ENCODE measurements at places on chromosomes 2 and 18.

DNA sequence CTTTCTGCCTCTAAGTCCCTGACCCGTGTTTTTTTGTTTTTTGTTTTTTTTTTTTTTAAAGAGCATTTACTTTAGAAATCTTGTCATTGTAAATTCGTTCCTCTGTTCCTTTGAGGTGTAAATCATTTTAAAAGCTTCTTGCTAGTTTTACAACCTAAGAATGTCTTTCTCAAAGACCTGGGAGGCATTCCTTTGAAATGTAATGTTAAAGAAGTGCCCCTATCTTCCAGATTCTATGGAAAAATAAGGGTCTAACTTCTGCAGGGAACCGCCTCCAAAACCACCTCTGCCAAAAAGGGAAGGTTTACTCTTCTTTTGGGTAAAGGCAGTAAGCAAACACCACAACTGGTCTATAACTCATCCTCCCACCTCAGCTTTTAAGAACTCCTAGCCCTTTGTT lies 259.6 kb upstream of the ZNF804A start:
- DNase-seq = no peak

DNA sequence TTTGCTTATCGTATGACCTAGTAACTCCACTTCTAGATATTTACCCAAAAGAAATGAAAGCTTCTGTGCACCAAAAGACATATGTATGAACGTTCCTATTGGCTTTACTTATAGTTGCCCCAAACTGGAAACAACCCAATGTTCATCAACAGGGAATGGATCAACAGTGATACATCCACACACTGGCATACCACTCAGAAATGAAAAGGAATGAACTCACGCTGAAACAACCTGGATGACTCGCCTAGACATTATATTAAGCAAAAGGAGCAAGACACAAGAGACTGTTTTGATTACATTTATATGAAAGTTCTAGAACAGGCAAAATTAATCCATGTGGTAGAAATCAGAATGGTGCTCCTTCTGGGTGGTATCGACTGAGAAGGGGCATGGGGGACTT lies 18.9 kb downstream of the ADRA2B start:
- DNase-seq = no peak

GRCh38 chr2:69717861-69718273 lies 24.1 kb upstream of the ANXA4 start:
- peak; percentile 49 for DNase-seq

DNA sequence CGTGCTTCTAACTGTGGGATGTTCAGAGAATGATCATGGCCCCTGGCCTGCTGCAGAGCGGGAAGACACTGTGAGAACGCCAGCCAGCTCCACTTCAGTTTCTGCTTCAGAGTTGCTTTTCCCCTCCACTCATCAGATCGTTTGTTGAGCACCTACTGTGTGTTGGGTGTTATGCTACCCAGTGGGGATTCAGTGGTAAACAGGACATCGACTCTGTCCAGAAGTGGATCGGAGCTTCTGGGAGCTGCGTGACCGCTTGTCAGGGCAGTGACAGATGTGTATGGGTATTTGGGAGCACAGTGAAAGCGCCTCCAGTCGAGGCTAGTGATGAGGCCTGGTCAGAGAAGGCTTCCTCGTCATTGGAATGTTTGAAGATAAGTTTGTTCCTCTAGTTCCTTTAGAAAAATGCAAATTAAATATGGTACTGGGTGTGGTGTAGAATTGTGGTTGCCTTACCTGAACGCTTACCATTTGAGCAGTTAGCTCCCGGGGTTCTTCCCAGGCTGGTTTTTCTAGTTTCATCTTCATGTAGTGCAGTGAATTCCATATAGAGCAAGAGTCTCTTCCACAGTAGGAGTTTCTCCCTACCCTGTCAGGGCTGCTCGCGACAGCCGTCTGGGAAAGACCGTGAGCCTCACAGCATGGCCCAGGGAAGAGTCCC lies 2.8 kb downstream of the RAB12 start:
- no peak for DNase-seq

DNA sequence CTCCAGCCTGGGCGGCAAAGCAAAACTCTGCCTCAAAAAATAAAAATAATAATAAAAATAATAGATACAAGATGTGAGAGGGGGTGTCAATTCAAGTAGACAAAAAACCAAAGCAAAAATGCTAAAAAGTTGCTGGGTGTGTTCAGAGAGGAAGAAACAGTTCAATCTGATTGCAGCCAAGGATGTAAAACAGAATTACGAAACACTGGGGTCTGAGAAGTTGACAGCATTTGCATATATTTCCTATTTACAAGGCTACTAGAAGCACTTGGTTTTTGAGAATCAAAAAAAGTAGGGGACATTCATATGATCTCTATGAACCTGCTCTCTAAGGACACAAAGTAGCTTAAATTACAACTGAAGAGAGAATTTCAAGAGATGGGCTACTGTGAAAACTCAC lies 7.6 kb downstream of the TRIP12 start:
- DNase-seq = no peak

DNA sequence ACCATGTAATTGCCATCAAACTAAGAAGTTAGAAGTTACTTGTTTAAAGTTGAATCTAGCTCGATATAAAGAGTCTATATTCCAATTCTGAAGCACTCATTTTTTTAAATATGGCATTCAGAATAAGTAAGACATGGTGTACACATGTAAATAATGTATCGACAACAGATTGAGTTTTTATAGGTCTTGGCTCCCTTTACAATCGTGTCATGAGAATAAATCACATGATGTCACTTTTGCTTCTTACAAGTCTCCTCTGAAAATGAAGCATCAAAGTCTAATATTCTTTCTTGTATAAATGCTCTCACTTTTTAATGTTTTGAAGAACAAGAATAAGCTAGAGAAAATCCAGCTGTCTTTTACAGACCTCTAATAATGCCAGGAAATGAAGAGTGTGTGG lies 33.1 kb downstream of the LRP1B start:
- DNase-seq = no peak

DNA sequence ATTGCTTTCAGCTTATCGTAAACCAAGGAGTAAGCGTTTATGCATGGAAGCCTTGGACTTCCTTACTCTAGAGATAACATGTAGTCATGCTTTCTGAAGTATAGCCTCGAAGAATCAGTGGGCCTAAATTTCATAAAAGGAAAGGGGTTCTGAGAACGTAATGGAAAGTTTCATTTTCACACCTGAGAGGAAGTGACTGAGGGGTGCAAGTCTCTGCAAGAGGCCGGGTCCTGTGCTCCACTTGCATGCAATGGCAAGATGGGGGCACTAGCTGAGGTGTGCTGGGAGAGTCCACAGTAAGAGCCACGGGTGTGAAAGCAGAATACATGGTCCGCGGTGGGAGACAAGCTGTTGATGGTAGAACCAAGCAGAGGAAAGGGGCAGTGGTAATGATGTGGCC lies 36.5 kb upstream of the C1D start:
- DNase-seq = no peak

GRCh38 chr2:72898585-72898906 lies 11.3 kb downstream of the SPR start:
- DNase-seq = no peak

DNA sequence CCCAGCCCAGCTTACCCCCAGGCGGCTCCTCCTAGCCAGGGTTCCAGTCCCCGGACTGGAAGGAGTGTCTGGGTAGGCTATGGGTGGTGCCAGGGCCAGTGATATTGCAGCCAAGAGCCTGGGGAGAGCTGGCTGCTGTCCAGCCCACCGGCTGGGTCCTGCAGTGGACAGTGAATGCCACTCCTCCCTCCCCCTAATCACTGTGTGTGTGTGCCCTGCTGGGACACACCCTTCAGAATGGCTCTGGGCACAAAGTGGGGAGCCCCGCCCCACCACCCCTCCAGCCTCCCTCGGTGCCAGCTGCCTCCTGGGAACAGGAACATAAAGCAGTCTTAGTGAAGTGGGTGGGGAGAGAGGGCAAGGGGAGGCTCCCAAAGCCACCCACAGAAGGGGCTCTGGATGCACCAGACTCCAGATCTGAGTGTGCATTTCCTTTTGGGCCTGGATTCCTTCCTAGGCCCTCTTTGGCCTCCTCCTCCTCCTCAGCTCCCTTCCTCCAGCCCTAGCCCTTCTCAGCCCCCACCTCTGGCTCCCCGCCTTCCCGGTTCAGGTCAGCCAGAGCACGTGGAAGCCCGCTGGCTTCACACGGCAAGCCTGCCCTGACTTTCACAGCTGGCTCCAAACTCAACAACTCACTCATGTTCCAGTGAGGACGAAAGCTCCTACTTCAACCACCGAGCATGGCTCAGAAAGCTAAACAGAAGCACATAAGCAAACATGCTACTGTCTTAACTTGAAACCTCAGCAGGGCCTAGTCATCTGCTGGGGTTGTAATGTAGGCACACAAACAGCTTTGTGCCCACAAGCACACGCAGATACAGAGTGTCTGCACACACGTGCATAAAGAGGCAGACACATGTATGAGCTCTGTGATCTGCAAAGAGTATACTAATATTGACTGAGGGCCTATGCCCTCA lies 209.2 kb upstream of the SMAD2 start:
- DNase-seq = no peak

- DNase-seq = peak; percentile 37
Observed at GRCh38 chr2:9652898-9653479, 22.2 kb upstream of the YWHAQ start.

- no peak for DNase-seq
Observed at GRCh38 chr2:129922571-129923264, 56.7 kb upstream of the RAB6C start.

- no peak for DNase-seq
Observed at GRCh38 chr2:240820607-240821428, 799 bp upstream of the KIF1A start.

DNA sequence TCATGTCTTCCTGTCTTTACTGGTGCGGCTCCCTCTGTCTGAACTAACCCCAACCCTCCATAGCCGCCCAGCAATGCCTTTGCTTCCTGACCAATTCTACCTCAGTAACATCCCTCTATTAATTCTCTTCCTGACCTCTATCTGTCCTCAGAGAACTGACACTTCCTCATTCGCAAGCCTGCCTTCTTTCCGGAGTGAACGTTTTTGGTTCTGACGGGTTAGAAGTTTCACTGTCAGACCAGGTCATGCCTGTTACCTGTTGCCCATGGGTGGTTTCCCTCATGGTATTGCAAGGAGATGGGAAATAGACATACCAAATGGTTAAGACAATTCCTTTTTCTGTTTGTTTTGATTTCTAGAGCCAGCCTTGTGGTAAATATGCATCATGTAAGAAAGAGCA lies 453.4 kb upstream of the SLC14A2 start:
- DNase-seq = no peak

- DNase-seq = no peak
Observed at GRCh38 chr2:74779587-74780135, 54.3 kb upstream of the HK2 start.

- no peak for DNase-seq
Observed at GRCh38 chr2:88144914-88145497, 17.1 kb upstream of the FABP1 start.

GRCh38 chr18:10523544-10523943 lies 2.3 kb upstream of the NAPG start:
- no peak for DNase-seq

DNA sequence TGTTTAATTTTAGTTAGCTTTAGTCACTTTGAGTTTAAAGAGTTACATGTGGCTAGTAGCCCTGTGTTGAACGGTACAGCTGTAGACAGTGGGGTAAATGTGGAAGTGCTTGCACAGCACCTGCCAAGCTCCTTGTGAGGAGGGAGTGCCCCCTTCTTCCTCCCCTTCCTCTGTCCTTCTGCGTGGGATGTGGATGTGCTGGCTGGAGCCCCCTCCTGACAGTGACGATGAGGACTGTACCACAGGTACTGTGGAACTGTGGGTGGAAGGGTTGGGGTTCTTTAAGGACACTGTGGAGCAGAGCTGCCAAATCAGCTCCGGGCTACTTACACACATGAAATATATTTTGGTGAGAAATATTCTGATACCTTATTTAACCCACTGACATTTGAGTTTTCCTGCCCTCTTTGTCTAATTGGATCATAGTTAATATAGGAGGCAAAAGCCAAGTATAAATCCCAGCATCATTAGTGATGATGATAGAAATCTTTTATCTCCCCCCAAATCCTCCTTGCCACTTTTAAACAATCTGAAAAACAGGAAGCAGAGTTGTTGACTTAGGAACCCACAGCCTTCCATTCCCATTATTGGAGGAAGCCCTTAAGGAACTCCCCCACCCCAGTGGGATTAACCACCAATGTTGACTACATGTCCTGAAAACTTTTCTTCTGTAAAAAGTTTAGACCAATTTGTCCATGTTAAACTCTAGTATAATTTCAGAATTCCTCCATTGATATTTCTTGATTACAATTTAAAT lies 181.3 kb downstream of the PTPRM start:
- DNase-seq = no peak

GRCh38 chr2:168708080-168708479 lies 94.4 kb upstream of the NOSTRIN start:
- no peak for DNase-seq

DNA sequence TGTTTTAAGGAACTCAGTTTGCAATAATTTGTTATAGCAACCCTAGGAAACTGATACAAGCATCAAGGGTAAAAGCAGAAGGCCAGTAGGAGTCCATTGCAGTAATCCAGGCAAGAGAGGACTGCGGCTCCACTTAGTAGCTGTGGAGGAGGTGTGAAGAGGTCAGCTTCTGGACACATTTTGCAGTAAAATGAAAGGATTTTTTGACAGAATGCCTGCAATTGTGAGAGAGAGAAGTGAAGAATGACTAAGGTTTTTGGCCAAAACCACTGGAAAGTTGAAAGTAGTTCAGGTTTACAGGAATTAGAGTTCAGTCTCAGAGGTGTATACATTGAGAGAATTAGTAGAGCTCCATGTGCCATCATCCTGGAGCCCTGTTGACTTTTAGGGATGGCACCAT lies 129.5 kb downstream of the RHBDD1 start:
- no peak for DNase-seq

GRCh38 chr2:174752403-174753037 lies 11.8 kb downstream of the CHRNA1 start:
- peak; percentile 50 for DNase-seq

DNA sequence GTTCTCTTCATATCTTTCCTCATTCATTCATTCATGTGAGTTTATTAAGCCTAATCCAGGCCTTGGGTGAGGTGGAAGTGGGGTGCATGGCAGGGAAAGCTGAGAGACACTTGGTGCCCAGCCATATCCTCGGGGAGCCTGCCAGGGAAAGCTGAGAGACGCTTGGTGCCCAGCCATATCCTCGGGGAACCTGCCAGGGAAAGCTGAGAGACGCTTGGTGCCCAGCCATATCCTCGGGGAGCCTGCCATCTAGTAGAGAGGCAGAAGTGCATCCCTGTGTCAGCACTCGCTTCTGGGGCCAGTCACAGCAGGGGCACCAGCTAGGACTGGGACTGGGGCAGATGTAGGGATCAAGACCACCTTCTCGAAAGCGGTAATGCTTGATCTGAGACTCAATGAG lies 39.4 kb downstream of the DDX18 start:
- DNase-seq = no peak

DNA sequence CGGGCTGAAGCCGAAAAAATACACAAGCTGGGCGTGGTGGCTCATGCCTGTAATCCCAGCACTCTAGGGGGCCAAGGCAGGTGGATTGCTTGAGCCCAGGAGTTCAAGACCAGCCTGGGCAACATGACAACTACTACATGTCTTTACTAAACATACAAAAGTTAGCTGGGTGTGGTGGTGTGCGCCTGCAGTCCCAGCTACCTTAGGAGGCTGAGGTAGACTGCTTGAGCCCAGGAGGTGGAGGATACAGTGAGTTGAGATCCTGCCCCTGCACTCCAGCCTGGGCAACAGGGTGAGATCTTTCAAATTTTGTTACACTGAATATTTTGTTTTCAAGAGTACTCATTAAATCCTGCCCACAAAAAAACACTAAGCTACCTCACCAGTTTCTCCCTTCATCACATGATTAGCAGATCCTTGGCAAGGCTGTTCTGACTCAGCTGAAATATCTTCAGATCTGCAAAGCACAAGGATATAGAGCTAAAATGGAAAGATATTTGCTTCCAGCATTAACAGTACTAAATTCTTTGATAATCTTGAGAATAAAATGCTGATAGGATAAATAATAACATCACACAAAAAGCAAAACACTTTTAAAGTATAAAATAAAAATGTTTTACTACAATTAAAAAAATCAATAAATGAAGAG lies 28.2 kb upstream of the MCM6 start:
- no peak for DNase-seq
